CD4-positive, CD25-positive, alpha-beta regulatory T cell (primary cell): ENCODE measurements at places on chromosomes 4 and X. TPM values are rescaled to one million over a fixed set of nuclear protein-coding genes. Genes with fewer than 3 reads are reported as not detected.

MUC7 gene
- total RNA-seq: not detected

CHST7 gene
- total RNA-seq: 19.5 TPM

C4orf46 gene
- 6.9 TPM for total RNA-seq

GABRA4 gene
- not detected for total RNA-seq

PRDM8 gene
- total RNA-seq: 31.7 TPM

PIN4 gene
- 2.6 TPM for total RNA-seq

ASB12 gene
- not detected for total RNA-seq

SMR3B gene
- total RNA-seq: not detected

DRP2 gene
- 0.47 TPM for total RNA-seq

ANKRD50 gene
- total RNA-seq: 0.17 TPM

CLNK gene
- 0.67 TPM for total RNA-seq

NEXMIF gene
- 0.12 TPM for total RNA-seq

CXXC4 gene
- not detected for total RNA-seq

ERVMER34-1 gene
- total RNA-seq: not detected

QRFPR gene
- not detected for total RNA-seq

SULT1E1 gene
- not detected for total RNA-seq

ARR3 gene
- total RNA-seq: not detected

SH3D19 gene
- total RNA-seq: not detected

TLR3 gene
- total RNA-seq: 0.47 TPM

NRK gene
- not detected for total RNA-seq

PNMA3 gene
- total RNA-seq: 9.9 TPM

TDO2 gene
- not detected for total RNA-seq

HS6ST2 gene
- total RNA-seq: not detected

WDR44 gene
- total RNA-seq: 23.5 TPM

RBM47 gene
- 1.5 TPM for total RNA-seq

DRD5 gene
- total RNA-seq: not detected

SPIN4 gene
- 0.81 TPM for total RNA-seq

PRR32 gene
- not detected for total RNA-seq

SFRP2 gene
- total RNA-seq: not detected

CXorf51A gene
- total RNA-seq: not detected

ASB9 gene
- not detected for total RNA-seq

PNCK gene
- 0.54 TPM for total RNA-seq

XK gene
- 0.99 TPM for total RNA-seq

MYL5 gene
- total RNA-seq: 13.9 TPM

ABLIM2 gene
- total RNA-seq: 2.0 TPM

FRMPD3 gene
- total RNA-seq: not detected

NAT8L gene
- 0.15 TPM for total RNA-seq

FAM50A gene
- 55.1 TPM for total RNA-seq

CXCL8 gene
- total RNA-seq: 0.52 TPM

GLRA3 gene
- not detected for total RNA-seq

STIM2 gene
- 83.4 TPM for total RNA-seq

MGAT4D gene
- not detected for total RNA-seq

DCHS2 gene
- total RNA-seq: not detected

TMEM271 gene
- total RNA-seq: not detected

F11 gene
- not detected for total RNA-seq

MAGEA1 gene
- not detected for total RNA-seq

SGMS2 gene
- total RNA-seq: not detected

UGT2A3 gene
- not detected for total RNA-seq

GAGE12J gene
- total RNA-seq: not detected

AKAP4 gene
- total RNA-seq: not detected

ARSJ gene
- not detected for total RNA-seq

USP17L18 gene
- total RNA-seq: not detected

F9 gene
- total RNA-seq: not detected

FAM184B gene
- not detected for total RNA-seq

MTHFD2L gene
- total RNA-seq: 6.9 TPM

CT47B1 gene
- total RNA-seq: not detected

CLGN gene
- not detected for total RNA-seq
